DMS79 (cell line): ENCODE measurements at places on chromosomes 4 and X.
A peak's percentile ranks its signal among the peaks of the same experiment; 100 is the strongest.

- DNase-seq: no peak
These were observed 130.0 kb upstream of the MAOA start for GRCh38 chrX:43525901-43526610.

- no peak for DNase-seq
These were observed 1251.0 kb downstream of the PCDH18 start for GRCh38 chr4:136281307-136281706.

- no peak for DNase-seq
These were observed 175.0 kb upstream of the HS3ST1 start for GRCh38 chr4:11603591-11604194.

DNA sequence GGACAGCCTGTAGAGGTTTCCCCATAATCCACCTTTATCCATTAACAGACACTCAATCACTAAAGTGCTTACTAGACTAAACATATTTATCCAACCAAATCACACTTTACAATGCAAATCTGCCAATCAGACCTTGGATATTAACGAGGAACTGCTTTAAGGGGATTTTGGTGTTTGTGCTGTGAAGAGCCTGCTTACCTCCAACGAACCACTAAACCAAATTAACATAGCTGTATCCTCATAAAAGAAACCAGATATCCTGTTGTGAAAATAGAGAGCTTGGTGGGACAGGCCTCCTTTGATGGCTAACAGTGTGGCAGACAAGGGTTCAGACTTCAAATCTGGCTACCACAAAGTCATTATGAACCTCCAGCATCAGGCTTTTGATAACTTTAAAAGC lies 252.6 kb upstream of the HAND2 start:
- DNase-seq: peak; percentile 39

DNA sequence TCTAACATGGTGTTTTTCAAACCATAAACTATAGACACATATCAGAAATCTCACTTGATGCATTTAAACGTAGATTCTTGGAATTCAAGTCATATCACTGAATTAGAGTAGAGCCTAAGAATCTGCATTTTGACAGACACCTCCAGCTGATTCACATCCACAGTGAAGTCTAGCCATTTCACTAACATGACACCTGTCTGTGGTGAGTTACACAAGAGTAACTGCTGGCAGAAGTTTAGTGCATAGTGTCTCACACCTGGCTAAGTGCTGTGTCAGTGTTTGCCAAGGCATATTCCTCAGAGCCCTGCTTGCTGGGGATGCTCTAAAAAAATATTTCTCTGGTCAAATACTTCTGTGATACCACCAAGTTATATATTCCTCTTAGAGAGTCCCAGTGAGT lies 237.5 kb upstream of the DIAPH2 start:
- no peak for DNase-seq

- DNase-seq: no peak
These were observed 718 bp downstream of the SPIN3 start for GRCh38 chrX:56994375-56995270.

DNA sequence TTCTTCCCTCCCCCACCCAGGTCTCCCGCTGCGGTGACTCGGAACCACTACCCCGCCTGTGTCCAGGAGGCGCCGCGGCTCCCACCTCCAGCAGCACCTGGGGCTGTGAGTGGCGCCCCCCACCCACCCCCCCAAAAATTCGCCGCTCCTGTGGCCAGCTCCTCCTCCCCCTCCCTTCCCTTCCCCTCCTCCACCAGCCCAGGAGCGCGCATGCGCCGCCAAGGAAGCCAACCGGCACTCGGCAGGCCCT lies 278 bp downstream of the CLOCK start:
- peak; percentile 69 for DNase-seq

GRCh38 chrX:107718156-107718621 lies 57.4 kb downstream of the TSC22D3 start:
- DNase-seq: peak; percentile 25

DNA sequence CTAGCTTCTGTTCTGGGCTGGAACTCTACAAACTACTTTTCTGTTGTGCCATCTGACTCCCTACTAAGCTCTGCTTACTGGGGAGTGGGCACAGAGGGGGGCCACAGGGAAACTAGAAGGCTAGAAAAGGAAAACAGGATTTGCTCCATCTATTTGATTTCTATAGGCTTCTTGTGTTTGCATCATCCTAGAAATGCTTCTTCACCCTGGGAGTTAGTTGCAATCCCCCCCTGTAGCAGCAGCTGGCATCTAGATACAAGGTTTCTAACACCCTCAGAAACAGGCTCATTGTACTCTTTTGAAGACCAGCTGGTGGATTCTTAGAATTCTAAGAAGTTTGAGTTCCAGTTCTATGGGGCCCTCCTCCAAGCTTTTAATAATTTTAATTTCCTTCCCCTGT lies 213.4 kb downstream of the TMA16 start:
- no peak for DNase-seq

DNA sequence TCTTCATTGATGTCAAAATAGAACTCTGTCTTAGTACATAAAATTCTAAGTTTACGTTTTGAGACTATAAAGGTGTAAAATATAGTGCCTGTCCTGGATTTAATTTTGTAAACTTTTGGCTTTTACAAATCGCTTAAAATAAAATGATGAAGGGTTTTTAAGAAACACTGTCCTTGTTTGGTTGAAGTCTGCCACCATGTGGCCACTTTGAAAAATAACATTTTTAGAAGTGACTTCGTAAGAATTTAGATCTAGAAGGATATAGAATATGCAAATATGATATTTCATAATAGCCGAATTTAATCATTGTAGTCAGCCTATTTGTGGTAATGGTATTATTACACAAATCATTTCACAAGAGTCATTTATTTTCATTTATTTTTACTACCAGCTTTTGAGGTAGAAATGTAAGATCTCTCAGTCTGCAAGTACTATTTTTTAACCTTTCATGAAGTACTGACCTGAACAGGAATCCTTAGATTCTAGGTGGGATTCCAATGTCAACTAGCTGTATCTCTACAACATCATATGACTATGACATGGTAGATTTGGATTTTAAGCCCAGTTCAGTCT lies 31.0 kb upstream of the FAT4 start:
- no peak for DNase-seq

- no peak for DNase-seq
These were observed 538.3 kb upstream of the PCDH7 start for GRCh38 chr4:30181918-30182317.

GRCh38 chr4:139219450-139220055 lies 42.5 kb upstream of the ELF2 start:
- no peak for DNase-seq

DNA sequence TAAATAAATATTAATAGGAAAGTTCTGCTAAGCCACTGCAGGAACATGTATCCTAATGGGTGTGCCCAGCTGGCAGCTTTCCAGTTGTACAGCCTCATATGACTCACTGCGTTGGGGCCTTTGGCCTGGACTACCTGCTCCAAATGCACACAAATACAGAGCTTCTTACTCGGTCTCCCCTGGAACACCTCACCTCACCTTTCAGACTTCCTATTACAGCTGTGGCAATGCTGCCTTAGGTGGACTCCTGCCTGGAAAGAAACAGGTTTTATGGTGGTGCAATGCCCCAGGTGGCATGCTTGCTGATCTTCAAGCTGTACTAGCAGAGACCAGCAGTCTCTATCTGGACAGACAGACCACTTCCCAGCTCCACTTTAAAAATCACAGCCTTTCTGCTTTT lies 85.7 kb upstream of the EXOC1L start:
- no peak for DNase-seq

GRCh38 chr4:184503869-184504300 lies 29.5 kb upstream of the IRF2 start:
- no peak for DNase-seq

- DNase-seq: no peak
These were observed 17.0 kb downstream of the NELFA start for GRCh38 chr4:1991596-1992434.

GRCh38 chr4:2886161-2886560 lies 42.5 kb downstream of the ADD1 start:
- DNase-seq: no peak

DNA sequence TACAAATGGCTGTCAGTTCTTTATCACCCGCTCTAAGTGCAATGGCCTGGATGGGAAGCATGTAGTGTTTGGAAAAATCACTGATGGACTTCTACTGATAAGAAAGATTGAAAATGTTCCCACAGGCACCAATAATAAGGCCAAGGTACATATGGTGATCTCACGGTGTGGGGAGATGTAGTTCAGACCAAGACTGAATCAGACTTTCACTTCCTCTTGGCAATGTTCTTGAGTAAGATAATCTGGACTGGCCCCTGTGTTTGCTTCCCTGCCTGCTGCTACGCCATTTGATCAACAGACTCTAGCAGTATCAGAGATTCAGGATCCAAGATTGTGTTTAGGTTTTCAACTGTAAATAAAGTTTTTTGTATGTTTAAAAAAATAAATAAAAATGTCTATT lies 682.2 kb upstream of the AMOT start:
- DNase-seq: no peak

DNA sequence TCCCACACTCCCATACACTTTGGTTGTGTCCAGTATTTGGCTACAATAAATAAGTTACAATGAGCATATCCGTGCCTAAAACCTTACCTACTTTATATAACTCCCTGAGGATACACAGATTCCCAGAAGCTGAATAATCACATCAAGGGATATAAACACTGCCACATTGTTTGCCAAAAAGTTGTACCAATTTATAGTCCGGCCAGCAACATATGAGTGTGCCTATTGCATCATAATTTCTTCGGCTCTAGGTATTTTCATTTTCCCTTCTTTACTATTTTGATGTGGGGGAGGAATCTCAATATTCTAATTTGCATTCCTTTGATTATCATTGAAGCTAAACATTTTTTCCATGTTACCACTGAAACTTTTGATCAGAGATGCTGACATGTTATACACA lies 146.4 kb downstream of the PCDH19 start:
- DNase-seq: no peak

GRCh38 chr4:80926446-80926845 lies 104.1 kb upstream of the BMP3 start:
- no peak for DNase-seq

DNA sequence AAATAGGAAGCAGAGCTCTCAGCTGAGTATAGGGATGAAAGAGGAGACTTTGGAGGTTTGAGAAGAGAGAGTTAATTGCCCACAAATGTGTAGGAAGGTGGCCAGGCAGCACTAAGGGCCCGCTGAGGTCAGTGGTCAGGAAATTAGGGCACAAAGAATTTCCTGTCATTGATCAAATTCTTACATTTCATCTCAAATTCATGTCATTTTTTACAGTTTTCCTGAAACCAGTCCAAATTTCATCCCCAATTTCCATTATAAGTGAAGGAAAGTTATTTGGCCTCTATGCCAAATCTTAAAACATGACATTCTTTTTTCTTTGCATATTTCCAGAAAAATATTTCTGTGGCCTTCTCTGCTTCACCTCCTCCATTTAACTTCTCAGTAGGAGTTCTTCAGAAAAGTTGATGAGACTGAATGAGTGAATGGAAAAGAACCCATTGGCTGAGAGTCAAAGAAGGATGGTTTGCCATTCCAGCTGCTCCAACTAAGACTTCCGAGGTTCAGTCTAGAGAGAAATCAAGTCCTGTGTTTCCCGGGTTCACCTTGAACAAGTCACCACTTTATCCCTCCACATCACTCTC lies 68.7 kb upstream of the SPRY1 start:
- no peak for DNase-seq

DNA sequence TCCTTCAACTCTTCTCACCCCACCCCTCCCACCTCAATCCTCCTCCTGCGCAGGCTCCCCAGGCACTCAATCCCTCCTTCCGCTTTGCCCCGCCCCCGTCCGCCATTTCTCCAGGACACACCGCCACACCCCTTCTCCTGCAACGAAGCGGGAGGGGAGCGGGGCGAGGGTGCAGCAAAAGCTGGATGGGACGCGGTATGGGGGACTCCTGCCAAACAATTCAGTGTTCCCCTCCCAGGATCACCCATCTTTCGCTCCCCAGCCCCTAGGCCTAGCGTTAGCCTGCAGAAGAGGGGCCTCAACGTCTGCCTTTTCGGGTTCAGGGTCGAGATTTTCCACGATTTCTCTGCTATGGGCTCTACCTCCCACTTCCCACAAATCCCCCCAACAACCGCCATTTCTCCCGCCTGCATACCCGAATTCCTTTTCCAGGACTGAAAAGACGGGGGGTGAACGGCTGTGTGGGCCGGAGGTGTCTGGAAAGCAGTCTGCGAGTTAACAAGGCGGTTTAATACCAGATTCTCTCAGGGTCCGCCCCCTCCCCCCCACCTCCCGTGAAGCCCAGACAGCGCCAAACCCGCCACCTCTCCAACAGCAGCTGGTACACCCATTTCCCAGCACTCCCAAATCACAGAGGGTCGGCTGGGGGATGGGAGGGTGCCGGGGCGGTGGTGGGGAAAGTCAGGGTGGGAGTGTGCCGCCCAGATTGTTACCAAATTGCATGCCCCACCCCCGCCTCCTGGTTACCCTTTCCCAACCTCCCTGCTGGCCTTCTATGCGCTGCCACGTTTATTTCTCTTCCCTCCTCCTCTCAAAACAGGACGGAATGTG lies 774 bp downstream of the ARMCX2 start:
- DNase-seq: peak; percentile 13

- DNase-seq: no peak
These were observed 57.0 kb upstream of the PLAC8 start for GRCh38 chr4:83171436-83172039.

DNA sequence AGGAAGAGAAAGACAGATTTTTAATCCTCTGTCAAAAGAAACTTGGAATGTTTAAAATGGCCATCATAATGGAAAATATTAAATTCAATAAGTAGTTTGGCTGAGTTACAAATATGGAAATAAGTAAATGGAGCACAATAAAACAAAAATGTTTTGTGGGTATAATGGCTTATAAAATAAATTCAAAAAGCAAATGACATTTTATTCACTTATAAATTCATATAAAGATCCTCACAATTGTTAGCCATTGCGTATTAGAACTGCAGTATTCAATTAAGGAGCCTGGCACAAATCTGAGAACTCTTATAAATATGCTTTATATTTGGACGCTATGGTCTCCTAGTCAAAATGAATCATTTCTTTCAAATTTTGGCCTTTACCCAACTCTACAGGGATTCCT lies 339.0 kb upstream of the PABPC4L start:
- no peak for DNase-seq

DNA sequence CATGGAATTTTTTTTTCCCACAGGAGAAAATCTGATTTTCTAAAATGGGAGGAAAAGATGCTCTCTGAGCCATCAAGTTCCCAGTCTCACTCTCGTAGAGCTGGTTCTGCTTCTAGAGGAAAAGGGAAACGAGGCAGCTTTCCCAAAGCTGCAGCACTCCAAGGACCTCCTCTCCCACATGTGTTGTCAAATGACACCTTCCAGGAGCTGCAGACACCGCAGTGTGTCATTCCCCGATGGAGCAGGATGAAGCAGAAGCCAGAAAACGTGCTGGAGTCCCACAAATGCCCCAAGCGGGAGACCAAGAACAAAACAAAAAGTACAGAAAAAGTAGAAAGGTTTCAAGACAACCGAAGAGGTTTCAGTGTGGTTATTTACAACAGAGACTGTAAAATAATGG lies 348.1 kb downstream of the ARHGAP10 start:
- DNase-seq: no peak

DNA sequence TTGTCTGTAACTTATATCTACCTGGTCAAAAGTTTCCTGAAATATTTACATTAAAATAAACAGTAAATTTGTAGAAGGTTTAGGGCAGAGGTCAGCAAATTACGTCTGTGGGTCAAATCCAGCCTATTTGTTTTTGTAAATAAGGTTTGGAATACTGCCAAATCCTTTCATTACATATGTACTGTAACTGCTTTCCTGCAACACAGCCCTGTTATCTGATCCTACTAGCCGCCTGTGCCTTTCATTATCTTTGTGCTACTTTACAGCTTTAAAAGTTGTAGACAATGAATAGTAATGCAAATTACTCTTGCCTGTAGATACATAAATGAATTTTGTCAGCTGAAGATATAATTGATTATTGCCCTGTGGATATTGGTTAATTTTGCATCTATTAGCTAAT lies 369.6 kb upstream of the SLC7A11 start:
- DNase-seq: no peak
